T-helper 9 cell (primary cell): ENCODE measurements at places on chromosomes 2 and 18.

DNA sequence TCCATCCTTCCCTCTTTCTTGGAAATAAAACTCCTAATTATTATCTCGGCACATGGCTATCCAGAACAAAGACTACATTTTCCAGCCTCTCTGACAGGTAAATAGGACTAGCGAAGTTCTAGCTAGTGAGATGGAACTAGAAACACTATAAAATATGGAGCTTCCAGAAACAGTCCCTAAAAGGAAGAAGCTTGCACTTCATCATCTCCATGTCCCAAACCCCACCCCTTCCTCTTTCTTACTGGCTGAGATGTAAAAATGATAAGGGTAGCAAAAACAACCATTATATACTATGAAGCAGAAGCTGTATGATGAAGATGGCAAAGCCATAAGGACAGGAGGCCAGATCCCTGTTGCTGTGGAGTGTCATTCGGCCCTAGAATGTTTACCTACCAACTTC lies 11.7 kb upstream of the ACTR2 start:
- DNase-seq, result no peak

DNA sequence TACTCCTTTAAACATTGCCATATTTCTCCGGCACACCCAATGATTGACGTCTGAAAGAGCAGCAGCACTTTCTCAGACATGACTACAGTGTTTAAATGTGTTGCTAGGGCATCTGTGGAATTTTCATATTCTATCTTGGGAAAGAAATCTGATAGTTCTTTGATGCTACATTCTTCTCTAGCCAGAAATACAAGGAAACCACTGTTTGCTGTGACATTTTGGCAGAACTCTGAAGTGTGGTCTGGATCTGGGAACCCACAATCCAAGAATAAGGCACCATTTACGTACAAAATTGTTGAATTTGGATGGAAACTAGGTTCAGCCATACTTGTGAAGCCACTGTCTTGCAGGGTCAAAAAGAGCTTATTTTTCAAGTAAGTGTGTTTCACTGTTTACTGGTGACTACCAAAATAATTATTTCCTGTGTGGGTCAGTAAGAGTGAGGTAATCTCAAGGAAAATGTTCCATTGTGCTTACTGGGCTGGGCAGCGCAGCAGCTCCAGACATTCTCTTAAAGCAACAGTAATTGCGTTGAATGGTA lies 21.3 kb upstream of the CD28 start:
- DNase-seq, result no peak

- DNase-seq, result no peak
These were observed 22.7 kb downstream of the CYP20A1 start for GRCh38 chr2:203261326-203262159.

DNA sequence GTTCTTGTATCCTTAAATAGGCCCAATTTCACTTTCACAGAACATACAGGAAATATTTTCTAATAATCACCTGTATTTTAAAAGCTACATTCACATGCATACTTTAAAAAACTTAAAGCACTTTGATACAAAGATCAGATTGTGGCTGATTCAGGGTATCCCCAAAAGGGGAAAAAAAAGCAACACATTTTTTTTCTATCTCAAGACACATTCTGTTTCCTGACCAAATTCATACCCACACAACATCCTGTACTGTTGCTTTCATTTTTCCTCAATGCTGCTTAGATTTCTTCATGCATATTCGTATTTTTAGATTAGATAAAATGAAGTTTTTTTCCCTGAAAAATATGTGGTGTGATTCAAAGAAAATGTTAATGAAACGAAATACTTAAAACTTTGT lies 122.5 kb downstream of the TMEFF2 start:
- no peak for DNase-seq

- DNase-seq, result no peak
These were observed 60.5 kb downstream of the ADNP2 start for GRCh38 chr18:80169607-80170006.

DNA sequence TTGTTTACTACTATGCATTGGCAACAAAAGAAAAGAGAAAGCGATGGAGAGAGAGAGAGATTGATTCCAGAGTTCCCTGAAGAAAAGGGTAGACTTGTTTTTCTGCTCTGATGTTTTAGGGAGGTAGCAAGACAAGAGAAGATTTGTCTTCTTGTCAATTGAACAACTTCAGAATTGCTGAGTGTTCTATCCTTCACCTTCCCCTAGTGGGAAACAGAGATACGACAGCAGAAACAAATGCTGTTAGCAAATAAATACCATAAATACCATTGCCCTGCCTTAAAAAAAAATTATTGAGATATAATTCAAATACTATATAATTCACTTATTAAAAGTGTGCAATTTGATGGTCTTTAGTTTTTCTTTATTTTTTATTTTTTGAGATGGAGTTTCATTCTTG lies 26.2 kb upstream of the CCDC150 start:
- no peak for DNase-seq

- DNase-seq, result no peak
These were observed 30.2 kb downstream of the NYAP2 start for GRCh38 chr2:225429717-225430116.

DNA sequence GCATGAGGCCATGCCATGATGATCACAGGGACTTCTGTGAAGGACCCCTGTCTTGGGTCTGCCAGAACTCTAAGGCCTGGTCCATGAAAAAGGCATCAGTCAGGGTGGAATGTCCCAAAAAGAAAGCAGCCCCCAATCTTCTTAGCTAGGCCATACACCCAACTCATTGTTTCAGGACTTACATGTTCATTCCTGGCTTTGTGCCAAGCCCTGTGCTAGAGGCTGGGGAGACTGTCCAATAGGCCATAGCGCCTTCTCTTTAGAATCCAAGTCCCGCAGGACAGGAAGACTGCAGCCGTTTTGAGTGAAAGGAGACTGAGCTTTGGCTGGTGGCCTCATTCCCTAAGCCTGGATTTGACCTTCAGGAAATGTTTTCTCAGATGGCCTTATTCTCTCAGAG lies 247.3 kb downstream of the PRKCE start:
- no peak for DNase-seq

- DNase-seq, result no peak
These were observed 1493.8 kb upstream of the NXPH2 start for GRCh38 chr2:140273958-140274357.

DNA sequence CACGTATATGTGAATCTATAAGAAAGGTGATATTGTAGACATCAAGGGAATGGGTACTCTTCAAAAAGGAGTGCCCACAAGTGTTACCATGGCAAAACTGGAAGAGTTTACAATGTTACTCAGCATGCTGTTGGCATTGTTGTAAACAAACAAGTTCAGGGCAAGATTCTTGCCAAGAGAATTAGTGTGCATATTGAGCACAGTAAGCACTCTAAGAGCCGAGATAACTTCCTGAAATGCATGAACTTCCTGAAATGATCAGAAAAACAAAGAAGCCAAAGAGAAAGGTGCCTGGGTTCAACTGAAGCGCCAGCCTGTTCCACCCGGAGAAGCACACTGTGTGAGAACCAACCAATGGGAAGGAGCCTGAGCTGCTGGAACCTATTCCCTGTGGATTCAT lies 101.0 kb downstream of the HS6ST1 start:
- DNase-seq, result no peak

DNA sequence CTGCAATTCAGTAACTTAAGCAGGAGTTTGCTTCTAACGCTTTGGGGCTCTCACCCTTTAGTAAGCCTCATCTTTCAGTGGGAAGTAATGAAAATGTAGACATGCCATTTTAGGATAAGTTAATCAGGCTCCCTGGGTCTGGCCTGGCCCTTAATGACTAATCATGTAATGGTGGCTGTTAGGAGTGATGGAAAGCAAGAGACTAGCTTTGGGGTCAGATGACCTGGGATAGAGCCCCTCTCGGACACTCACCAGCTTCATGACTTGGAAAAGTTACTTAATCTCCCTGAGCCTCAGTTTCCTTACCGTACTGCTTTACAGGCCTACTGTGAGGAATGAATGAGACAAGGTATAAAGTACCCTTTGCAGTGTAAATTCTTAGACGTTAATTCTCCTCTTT lies 194.4 kb downstream of the LPIN1 start:
- DNase-seq, result no peak

DNA sequence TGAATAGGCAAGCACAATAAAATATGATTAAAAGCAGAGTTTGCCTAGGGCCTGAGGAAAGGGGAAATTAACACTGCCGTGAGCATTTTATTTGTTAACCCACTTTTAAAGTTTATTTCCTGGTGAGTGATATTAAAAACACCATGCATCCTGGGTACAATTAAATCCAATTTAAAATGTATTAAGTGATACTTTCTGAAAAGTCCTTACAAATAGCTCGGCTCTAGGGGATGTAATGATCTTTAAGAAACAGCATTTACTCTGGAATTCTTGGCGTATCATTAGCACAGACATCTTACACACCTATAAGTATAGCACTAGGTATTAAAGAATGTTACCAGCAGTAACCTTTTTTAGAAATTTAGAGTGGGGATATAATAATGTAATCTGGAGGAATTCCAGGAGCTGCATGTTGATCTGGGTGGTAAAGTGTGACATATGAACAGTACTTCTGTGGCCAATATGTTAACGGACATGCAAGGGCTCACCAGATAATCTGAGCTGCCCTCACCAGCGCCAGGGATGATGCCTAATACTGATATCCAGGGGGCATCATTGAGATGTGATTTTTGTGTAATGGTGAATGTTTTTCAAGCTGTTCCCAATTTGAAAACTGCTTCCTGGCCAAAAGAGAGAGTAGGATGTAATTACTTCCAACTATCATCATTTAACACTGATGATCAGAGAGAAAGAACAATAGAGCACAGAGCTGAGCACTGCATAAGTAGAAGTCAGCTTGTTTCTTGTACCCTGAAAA lies 235.9 kb downstream of the DSEL start:
- no peak for DNase-seq

- DNase-seq, result no peak
These were observed 71.7 kb downstream of the PIEZO2 start for GRCh38 chr18:11077548-11078187.

DNA sequence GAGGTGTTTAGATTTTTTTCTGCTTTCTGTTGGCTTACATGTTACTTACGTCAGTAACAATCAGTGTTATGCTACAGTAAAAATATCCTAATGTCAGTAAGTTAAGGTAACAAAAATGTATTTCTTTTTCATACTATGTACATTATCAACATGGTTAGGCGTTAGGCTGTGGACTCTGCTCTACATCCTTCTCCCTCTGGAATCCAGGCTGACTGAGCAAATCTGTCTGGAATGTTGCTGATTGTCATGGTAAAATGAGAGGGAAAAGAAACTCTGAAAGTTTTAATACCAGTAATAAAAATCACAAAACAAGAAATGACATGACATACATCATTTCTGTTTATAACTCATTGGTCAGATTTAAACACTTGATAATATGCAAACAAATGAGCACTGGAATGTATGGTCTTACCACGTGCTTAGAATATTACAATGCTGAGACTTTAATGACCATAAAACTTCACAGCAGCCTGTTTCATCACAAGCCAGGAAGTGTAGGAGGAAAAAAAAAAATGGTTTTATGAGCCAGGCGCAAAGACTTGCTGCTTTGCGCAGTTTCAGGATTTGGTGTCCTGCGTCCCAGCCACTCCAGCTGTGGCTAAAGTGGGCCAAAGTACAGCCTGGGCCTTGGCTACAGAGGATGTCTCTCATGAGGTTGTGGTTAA lies 252.4 kb downstream of the FSIP2 start:
- no peak for DNase-seq

GRCh38 chr18:616380-616995 lies 19.7 kb downstream of the CLUL1 start:
- no peak for DNase-seq

DNA sequence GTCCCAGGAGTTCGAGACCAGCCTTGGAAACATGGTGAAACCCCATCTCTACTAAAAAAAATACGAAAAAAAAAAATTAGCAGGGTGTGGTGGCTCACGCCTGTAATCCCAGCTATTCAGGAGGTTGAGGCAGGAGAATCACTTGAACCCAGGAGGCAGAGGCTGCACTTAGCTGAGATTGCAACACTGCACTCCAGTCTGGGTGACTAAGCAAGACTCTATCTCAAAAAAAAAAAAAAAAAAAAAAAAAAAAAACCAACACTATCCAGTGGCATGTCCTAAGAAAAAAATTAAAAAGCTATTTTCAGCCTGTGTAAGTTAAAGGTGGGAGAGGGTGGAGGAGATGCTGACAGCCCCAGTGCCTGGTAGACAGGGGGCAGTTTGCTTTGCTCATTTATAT lies 32.2 kb upstream of the REL start:
- no peak for DNase-seq

- no peak for DNase-seq
These were observed 54.8 kb upstream of the ASB18 start for GRCh38 chr2:236319036-236319435.

GRCh38 chr2:8819194-8819593 lies 18.2 kb downstream of the KIDINS220 start:
- no peak for DNase-seq

DNA sequence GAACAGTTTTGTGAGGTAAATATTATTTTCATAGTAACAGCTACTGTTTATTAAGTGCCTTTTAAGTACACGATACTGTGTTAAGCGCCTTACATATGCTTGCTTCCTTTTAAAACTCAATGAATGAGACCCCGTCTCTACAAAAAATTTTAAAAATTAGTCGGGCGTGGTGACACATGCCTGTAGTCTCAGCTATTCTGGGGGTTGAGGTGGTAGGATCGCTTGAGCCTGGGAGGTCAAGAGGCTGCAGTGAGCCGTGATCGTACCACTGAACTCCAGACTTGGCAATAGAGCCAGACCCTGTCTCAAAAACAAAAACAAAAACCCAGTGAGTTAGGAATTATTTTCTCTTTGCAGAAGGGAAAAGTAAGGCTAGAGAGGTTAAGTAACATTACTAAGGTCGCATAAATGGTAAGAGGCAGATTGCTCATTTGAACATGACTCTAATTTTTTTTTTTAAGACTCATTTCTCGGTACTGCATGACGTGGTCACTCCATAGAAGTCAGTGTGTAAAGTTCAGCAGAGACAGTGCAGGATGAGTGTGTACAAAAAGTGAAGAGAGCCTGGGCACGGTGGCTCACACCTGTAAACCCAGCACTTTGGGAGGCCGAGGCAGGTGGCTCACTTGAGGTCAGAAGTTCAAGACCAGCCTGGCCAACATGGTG lies 1.1 kb downstream of the METAP1D start:
- no peak for DNase-seq

DNA sequence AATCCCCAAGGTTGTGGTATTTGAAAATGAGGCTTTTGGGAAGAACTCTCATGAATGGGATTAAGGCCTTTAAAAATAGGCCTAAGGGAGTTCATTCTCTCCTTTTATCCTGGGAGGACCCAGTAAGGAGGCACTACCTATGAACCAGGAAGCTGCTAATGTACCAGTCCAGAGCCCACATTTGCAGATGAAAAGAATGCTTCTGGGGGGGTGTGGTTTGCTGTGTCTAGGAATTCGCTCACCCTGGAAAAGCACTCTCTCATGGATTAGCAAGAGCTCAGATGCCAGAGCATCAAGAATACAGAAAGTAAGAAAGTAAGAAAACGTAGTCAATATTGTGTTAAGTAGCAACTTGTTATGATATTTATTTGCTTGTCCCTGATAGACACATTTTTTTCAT lies 785.7 kb upstream of the GYPC start:
- no peak for DNase-seq

DNA sequence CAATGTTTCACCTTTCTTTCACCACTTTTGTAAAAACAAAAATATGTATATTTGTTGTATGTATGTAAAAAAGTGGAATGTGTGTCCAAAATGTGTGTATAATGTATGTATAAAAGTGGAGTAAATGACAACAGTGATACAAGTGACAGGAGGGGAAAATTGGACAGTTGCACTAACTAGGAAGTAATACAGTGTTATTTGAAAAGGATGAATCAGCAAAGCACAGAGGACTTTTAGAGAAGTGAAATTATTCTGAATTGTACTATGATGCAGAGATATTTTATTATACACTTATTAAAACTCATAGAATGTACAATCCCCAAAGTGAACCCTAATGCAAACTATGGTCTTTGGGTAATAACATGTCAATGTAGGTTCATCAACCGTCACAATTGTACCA lies 331.3 kb upstream of the CNTNAP5 start:
- DNase-seq, result no peak

GRCh38 chr2:231613331-231613662 lies 20.6 kb downstream of the TEX44 start:
- DNase-seq, result no peak
